ENCODE measurements at places on chromosomes 5 and 9.

DNA sequence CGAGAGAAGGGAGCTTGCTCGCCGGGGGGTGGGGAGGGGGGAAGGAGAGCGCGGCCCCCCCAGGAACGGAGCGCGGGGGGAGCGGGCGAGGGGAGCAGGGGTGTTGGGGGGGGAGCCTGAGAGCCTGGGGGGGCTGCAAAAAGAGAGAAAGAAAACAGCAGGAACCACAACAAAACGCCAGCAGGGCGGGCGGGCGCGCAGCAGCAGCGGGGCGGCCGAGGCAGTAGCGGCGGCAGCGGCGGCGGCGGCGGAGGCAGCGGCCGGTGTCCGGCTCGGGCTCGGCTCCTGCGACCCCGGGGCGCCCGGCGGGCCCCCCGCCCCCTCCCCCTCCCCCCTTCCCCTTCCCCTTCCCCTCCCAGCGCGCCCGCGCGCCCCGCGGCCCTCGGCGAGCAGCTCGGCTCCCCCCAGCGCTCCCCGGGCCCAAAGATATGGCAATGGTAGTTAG, 1.6 kb downstream of the NR2F1 start:
- DNase-seq = no peak

DNA sequence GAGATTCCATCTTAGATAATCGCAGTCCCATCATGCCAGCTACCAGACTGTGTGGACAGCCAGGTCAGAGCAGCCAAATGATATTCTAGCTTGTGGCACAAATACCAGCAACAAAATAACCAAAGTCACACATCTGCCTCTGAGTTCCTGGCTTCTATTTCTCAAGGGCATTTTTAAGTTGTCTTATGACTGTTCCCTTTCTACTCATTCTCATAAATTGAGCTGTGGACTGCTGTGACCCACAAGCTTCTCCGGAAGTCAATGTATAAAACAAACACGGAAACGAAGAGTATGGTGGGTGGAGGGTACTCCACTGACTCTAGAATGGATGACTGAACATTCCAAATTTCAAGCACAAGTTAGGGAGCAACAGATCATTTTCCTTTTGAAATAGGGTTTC, 43.9 kb downstream of the PDCD1LG2 start:
- no peak for DNase-seq

DNA sequence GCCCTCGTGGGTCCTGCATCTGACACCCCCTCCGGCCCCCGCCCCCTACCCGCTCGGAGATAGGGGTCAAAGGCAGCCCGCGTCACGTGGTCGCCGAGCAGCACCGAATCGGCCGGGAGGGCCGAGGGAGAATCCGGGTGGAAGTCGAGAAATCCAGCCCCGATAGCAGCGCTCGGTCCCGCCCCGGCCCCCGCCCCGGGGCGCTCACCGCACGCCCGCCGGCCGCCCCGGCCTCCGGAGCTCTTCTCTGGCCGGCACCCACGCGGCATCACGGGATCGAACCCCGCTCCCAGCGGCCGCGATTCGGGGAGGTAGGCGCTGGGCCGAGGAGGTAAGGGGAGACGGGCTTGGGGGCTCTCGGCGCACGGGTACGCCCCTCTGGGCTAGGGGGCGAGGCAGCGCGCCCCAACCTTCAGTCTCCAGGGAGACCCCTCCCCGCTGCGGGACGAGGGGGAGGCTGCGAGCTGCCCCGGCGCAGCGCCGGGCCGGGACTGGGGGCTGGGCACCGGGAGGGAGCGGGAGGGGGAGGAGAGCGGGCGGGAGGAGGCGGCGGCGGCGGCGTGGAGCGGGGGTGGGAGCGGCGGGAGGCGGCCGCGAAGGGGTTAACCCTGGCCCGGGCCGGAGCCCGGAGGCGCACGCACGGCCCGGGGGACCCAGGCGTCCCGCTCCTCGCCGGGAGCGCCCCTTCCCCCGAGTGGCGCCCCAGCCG, 22.1 kb upstream of the NDST1 start:
- DNase-seq = peak; percentile 16

GRCh38 chr5:138138949-138139780, at the start of gene NME5:
NME5 (minus strand) TSS chr5:138139428; CDS start chr5:138138780, 648 bp downstream.
- DNase-seq = peak; percentile 68
